ENCODE measurements at places on chromosomes 16 and 17.

DNA sequence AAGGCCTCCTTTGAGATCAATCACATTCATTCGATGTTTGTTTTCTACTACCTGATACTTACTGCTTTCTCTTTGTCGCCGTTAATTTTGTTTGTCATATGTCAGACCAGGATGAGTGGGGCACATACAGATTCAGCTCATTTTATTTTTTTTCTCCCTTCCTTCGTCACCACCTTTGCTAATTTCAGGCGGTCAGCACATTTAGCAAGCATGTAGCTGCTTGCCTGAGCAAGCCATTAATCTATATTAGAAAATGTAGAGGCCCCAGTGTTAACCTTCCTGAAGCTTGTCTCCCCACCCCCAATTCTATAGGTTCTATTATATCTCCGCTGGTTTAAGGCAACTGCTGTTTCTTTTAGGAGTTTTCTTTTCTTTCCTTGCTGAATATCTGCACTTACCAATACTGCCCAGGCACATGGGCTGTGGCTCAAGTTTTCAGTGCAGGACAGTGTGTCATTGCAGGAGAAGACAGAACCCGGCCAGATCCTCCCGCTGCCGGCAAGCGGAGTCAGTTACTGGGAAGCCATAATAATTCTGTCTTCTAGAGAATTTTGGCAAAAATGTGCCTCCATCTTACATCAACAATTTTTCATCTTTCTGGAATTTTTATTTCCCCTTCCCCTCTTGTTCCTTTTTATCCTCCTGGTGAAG lies 714.3 kb downstream of the WWOX start:
- DNase-seq: no peak

GRCh38 chr16:88726981-88727380 lies 20.7 kb downstream of the CTU2 start:
- no peak for DNase-seq

- DNase-seq: no peak
These were observed 578.6 kb upstream of the CDH5 start for GRCh38 chr16:65787921-65788320.

DNA sequence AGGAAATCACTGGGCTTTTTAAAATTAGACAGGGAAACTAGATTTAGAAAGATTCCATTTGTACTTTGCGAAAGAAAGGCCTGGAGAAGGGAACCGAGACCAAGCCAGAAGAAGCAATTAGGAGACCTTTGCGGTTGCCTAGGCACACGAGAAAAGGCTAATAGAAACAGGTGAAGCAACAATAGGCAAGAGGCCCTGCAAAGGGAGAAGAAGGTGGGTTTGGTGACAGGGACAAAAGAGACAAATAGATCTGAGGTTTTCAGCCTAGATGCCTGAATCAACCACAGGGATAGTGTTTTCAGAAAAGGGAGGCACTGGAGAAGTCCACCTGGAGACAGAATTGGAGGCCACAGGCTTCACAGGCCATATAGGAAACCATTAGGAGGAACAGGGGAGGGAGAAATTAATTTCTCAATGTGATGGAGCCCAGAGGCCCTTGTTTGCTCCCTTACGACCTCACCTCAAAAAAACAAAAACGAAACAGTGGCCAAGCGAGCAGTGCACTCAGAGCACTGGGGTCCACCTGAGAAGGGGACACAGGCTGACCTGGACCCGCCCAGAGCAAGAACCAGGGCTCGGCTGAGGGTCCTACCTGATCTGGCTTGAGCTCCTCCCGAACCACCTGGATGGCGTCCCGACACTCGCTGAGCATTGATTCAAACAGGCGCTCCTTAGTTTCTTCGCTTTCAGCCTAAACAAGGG lies 22.3 kb downstream of the SRP68 start:
- DNase-seq: no peak

DNA sequence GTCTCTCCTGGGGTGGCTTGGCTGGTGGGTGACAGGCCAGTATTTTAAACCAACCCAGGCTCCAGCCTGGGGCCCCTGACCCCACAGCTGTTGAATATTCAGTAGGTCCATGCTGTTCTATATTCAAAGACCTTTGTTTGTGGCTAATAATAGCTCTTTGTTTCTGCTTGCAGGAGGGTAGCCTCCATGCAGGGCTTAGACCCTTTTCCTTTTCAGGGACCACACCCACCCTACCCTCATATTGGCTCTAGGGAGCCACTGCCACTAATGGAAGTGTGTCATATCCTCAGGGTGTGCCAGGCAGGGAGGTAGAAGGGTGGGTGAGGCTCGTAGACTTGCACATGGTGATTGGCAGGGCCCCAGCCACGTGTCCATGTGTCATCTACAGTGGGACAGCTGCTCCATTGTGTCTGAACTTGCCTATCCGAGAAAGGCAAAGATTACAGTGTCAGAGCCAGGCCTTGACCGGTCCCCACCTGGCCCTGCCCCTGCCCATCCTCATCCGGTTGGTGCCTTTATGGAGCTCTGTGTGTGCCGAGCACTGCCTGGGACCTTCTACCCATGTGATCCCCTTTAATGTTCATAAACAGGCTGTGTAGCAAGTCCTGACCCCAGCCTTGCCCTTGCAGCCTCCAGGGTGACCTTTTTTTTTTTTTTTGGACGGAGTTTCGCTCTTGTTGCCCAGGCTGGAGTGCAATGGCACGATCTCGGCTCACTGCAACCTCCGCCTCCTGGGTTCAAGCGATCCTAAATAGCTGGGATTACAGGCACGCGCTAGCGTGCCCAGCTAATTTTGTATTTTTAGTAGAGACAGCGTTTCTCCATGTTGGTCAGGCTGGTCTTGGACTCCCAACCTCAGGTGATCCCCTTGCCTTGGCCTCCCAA lies 22.1 kb downstream of the TMC7 start:
- no peak for DNase-seq

GRCh38 chr16:57444711-57445110 lies 2.5 kb downstream of the CIAPIN1 start:
- no peak for DNase-seq

- DNase-seq: no peak
These were observed 255.6 kb downstream of the HS3ST3A1 start for GRCh38 chr17:13346081-13346533.

DNA sequence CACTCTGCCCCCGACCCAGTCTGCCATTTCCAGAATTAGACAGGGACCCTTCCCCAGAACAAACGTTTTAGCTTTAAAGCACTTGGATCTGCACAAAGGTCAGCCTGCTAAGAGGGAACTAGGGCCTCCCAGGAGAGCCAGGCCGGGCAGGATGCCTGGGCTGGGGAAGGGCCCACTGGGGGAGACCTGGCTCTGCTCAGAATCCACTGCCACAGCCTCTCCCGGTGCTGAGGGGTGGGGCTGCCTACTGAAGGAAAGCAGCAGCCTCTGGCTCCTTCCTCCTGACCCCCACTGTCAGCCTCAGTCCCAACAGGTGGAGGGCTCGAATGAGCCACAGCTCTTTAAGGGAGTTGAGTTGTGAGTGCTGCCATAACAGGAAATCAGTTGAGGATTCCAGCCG lies 1.7 kb downstream of the YBX2 start:
- no peak for DNase-seq

DNA sequence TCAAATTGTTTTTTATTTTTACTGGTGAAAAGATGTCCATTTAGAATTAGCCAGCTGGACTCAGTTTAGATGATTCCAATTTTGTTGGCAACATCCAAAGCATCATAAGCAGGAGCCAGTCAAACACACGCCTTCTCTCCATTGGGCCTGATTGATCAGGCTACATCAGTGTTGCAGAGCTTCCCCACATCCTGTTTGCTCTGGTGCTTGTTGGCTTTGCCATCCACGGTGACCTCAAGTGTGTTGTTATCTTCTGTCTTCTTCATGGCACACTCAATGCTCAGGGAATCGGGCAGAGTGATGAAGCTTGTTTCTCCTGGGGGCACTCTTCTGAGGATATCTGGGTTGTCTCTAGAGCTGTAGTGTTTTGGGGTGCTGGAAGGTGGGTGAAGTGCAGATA lies 6.3 kb upstream of the NETO2 start:
- no peak for DNase-seq

GRCh38 chr17:17467016-17467415 lies 9.8 kb upstream of the MED9 start:
- no peak for DNase-seq

DNA sequence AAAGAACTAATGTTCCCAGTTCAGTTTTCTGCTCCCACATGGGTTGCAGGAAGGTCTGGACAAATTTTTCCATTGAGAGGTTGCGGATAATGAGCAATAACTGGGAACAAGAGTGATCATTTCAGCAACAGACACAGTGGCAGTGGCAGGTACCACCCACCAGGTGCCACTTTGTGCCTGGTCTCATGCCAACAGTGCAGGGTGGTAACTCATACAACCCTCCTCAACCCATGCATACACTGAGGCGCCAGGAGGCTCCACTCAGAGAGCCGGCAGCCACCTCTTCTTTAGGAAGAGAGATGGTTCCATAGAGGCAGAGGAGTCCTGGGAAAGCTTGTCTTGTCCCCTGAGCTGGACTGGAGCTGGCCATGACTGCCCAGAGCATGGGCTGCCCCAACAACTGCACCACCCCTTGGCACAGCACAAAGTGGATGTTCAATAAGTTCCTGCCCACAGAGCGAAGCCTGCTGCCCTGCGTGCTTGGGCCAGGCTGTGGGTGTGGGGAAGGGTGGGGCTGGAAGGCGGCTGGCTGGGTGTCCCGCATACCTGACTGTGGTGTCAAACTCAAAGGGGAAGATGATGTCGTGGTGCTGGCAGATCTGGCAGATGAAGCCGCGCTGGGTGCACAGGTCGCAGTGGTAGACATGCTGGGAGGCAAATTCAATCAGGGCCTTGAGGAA lies 6.4 kb upstream of the ARHGAP27 start:
- no peak for DNase-seq

GRCh38 chr16:20726661-20727060 lies 15.0 kb downstream of the THUMPD1 start:
- DNase-seq: no peak

- DNase-seq: no peak
These were observed 77.7 kb downstream of the SREBF1 start for GRCh38 chr17:17758941-17759563.

DNA sequence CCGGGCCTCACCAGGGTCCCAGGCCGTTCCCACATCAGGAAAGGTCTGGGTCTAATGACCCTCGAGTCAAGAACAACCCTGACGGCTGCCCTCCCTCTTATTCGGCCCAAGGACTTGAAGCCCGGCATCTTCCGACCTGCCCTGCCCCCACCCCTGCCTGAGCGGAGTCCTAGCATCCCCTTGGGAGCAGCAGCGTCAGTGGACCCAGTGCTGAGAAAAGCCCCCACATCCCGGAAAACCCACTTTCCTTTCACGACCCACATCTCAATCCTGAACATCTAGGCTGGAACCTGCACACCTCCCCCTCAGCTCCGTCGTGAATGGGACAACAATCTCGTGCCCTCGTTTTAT lies 769 bp downstream of the TMEM88 start:
- DNase-seq: no peak

GRCh38 chr16:12781777-12782176 lies 21.9 kb downstream of the CPPED1 start:
- DNase-seq: no peak

Data from BE2C (cell line).